AG09319 (cell line): ENCODE measurements at places on chromosomes 4 and X.

DNA sequence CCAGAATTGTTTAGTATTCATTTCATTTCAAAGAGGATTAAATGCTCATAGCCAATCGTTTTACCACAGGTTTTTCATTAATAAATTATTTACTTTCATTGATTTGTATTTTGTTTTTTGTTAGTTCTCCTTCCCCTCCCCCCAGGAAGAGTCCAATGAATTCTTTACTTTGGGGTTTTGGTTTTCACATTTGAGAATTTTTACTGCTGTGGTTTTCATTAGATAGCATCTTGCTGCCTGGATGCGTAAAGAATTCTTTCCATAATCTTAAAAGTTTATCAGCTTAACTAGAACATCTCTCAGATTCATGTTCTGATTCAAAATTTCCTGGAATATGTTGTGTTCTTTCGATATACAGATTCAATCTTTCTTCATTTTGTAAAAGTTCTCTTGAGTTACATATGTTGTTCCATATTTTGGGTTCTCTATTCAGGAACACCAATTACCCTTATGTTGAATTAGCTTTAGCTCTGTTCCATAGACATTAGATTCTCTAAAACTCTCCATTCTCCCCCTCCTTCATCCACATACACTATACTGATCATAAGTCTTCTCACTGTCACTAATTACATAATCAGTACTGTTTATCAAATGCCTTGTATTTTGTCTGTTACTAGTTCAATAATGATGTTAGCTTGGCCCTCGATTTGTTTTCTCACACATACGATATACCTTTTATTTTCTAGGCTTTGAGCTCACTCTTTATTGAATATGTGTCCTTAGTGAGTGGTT, 184.4 kb downstream of the CAMK2D start:
- DNase-seq: no peak

- no peak for DNase-seq
Observed at GRCh38 chr4:153151535-153152455, 52.4 kb upstream of the TRIM2 start.

DNA sequence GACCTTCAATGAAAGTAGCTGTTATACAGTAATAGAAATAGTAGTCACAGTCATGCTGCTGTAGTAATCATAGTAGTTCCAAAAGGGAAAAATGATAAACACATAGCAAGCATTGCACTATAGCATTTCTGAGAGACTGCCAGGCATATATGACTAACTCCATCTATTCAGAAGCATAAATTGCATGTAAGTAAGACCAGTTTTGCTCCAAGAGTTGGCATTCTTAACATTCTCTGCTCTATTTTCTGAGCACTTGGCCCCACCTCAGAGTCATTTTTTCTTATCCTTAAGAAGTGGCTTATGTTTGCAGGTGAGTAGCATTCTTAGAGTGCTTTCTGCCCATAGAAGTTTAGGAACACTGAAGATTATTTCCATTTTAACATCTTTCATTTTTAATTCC, 490.3 kb upstream of the TECRL start:
- DNase-seq: no peak

DNA sequence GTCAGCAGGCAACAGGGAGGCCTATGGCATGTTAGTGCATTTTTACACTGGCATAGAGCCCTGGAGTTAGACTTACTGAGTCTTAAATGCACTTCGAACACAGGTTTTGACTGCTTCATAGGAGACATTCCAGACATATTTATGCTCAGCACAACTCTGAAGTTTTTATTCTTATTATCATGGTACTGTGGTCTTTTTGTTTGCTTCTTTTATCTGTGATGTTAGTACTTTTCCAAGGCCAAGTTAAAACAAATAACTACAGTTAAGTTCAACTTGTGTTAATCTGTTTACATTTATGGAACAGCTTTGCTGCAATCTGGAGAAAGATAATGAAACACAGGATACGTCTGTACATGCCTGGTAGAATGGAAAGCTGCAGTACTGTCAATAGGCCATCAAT, 76.5 kb downstream of the COL4A5 start:
- DNase-seq: no peak

- DNase-seq: peak; percentile 44
Observed at GRCh38 chrX:46978341-46979291, 66.4 kb downstream of the JADE3 start.

GRCh38 chr4:77031544-77031943, 44.2 kb downstream of the CCNI start:
- DNase-seq: no peak

GRCh38 chrX:154525606-154526490, 9.8 kb upstream of the FAM3A start:
- no peak for DNase-seq

DNA sequence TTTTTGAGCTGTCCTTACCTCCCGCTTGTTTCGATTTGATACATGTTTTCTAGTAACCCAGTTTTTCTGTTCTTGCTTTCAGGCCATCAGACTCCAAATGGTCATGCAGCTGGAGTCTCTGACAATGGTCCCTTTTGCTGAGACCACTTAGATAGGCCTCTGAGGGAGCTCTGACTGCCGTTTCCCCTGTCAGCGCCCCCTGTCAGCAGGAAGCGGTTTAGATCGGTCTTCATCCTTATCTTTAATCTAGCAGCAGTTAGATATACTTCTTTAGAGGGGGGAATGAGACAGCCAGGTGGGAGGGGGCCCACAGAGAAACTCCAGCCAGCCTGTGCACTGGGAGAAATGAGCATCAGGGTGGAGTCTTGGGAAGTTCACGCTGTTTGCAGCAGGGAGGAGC, 457.9 kb downstream of the GPAT3 start:
- no peak for DNase-seq

DNA sequence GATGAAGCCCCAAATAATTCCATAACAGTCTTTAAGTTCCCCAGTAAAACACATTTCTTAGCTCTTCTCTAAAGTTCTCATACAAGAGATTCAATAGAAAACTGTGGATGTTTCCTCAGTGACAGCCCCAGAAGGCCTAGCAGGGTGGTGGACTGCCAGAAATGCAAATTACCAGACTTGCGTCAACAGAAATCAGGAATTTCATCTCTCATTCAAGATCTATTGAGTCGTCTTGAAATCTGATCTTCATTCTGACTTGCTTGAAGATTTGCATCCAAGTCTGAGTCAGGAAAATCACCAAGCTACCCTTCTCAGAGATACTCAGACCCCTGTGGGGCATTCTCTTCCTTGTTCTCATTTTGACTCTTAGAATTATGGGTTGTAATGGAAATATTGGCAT, 68.9 kb upstream of the NDP start:
- peak; percentile 4 for DNase-seq
